ENCODE measurements at places on chromosomes 16 and 17. TPM values are rescaled to one million over a fixed set of nuclear protein-coding genes. Genes with fewer than 3 reads are reported as not detected.

The GCGR gene
- total RNA-seq = not detected

The ZSCAN10 gene
- not detected for total RNA-seq

The NHERF2 gene
- total RNA-seq = 24.8 TPM

The RAB40C gene
- 21.7 TPM for total RNA-seq

The GAN gene
- total RNA-seq = 7.8 TPM

Measured in airway epithelial cell (primary cell).